ENCODE measurements at places on chromosomes 6 and 20. TPM values are rescaled to one million over a fixed set of nuclear protein-coding genes. Genes with fewer than 3 reads are reported as not detected.

- DNase-seq, result no peak
Observed at GRCh38 chr20:33012327-33013189, 5.1 kb downstream of the BPIFB2 start.

Gene PROKR2
- not detected for total RNA-seq

DNA sequence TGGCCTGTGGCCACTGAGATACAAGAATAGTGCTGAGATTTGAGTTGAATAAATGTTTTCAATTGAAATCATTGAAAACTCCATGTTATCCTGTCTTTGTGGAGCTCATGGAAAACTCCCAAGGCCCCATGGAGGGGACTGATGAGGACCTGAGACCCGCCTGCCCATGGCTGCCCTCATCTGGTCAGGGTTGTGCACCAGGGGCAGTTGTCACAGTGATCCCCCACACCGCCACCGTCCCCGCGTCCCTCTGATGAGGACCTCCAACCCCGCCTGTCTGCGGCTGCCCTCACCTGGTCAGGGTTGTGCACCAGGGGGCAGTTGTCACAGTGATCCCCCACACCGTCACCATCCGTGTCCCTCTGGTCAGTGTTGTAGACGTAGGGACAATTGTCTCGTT is 27.8 kb downstream of the THBS2 start:
- DNase-seq, result no peak

- DNase-seq, result no peak
Observed at GRCh38 chr20:62990306-62990825, 16.4 kb downstream of the BHLHE23 start.

GRCh38 chr20:2692036-2692885 is at the start of gene EBF4:
TSS of gene EBF4 (plus strand) at chr20:2692780. CDS start at chr20:2693646, 866 bp downstream.
- peak; percentile 78 for DNase-seq

DNA sequence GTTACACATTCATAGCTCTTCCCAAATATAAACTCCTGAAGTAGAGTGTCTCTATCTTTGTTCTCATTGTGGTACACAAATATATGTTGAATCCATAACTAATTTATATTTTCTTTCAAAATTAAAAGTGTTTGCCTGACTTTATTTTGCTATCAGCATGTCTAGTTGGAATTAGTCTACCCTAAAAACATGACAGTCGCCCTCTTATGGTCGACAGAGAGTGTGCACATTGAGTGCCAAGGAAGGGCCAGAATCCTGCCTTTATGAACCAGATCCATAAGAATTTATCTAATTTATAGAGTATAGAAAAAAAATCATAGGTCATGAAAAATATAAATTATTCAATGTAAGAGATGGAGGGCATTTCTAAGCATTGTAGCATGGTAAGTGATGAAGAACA is 12.3 kb upstream of the DEFB112 start:
- peak; percentile 47 for DNase-seq

- no peak for DNase-seq
Observed at GRCh38 chr20:47139934-47140535, 216.5 kb downstream of the ZMYND8 start.

- DNase-seq, result no peak
Observed at GRCh38 chr20:38320221-38320620, 16.3 kb downstream of the BPI start.

Gene GPR63
- total RNA-seq, result 18.2 TPM

Measured in neural progenitor cell (in vitro differentiated cells).